NCI-H1930 (cell line): ENCODE measurements at places on chromosomes 7 and 10.

DNA sequence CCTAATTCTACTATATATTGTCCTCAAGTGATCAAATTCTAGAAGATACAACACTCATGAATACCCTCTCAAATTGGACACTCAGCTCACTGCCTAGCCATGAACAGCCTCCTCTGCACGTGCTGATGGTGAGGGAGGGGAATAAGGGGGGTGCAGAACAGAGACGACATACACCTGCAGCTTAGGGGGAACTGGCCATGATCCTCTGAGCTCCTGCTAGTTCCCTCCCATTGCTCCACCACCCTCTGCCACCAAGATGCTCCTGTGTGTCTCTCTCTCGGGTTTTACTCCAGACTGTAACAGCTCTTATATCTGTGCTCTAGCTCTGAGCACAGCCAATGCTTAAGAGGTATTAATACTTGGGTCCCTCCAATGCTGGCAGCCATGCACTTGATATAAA, 70.7 kb downstream of the VOPP1 start:
- DNase-seq: no peak

DNA sequence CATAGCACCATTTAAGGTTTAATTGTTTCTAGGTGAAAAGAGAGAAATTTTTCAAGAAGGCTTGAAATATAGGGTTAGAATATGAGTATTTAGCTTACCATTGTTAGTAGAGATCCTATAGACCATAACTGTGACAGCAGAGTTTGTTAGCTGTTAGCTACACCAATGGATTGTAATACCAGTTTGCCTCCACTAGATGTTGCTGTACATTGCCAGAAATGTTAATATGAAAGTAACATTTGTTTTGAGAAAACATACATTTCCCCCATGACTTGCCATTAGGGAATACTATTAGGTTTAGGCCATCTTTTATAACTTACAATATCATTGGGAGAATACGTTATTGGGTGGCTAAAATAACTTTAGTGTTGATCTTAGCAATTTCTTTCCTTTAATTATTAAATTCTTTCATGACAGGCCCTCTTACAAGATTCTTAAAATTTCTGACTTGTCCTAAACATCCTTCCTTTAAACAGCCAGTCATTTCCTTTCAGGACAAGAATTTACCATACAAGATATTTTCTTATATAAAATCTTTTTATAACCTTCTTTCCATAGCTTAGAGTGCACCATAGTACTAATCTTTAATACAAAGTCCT, 39.5 kb downstream of the ZNF117 start:
- no peak for DNase-seq

DNA sequence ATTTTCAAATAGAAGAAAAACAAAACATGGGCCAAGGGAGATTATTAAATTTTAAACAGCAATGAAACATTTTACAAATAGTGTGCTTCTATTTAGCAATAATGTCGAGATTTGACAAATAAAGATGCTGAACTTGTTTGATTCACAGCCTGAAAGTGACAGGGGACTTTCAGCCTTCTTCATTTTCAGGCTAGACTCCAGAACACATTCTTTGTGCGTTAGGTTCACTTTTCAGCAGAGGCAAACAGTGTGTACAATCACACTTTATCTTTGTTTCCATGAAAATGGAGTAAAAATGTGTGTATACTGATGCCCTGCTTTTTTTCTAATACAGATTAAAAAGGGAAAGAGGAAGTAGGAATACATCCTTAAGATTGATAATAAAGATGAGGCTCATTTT, 35.6 kb downstream of the FAM171A1 start:
- no peak for DNase-seq

DNA sequence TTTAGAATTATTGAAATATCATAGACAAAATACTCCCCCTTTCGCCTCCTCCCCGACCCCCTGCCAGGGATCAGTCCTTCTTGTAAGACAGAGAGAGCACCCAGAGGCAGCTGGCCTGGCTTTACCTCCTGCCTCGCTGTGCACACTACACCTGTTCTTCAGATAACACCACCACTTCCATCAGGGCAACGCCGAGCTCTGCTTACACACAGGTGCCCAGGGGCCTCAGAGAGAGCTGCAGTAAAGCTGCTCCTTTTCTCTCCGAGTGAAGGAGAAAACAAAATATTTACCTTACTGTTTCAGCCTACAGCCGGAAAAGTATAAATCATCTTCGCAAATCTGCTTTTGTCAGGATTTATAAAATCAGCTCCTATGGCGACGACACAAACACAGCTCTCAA, 80.7 kb downstream of the HIPK2 start:
- DNase-seq: peak; percentile 13

DNA sequence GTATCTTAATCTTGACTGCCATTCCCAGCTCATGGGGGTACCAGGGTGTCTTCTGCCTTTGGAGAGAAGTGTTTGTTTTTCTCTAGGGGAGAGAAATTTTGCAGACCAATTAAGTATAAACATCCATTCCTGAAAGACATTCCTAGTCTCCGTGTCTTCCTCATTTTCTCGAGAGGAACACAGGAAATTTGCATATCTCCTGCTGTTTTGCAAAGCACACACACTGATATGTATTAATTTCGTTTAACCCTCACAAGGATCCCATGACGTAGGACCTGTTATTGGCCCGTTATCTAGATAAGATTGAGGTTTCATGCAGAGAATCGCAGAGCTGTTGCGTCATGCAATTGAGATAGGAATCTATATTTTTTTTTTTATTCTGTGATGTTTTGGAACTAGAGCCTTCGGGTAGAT, 944 bp downstream of the RHBDD2 start:
- DNase-seq: no peak

DNA sequence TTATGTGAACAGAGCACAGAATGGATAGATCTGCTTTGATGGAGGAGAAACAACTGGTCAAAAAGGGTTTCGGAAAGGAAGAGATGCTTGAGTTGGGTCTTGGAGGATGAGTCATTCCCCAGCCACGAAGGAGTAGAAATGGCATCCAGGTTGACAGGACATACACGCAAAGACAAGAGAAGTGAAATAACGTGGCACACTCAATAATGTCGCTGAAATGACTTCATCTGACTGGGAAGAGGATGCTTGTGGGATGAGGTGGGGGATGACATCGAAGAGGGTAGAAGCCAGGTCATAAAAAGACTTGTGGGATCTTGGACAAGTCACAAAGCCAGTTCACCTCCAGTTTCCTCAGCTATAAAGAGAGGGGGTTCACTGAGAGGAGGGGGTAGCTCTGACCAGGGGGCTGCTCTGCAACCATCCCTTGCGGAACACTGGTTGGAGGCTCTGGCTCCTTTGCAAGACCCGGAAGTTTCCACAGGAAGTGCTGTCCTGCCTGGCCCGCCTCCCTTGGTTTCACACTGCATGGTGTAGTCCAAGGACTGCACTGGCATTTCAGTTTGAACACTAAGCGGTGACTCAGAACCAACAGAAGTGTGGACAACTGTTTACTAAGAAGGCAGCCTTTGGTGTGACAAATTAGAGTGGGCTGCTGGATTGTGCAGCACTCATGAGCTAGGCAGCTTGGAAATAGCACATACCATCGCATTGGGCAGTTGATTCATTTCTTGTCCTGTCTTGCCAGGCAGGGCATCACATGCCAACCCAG, 189.9 kb upstream of the ADO start:
- DNase-seq: no peak

- no peak for DNase-seq
Observed at GRCh38 chr7:13333371-13333770, 645.9 kb downstream of the ARL4A start.

DNA sequence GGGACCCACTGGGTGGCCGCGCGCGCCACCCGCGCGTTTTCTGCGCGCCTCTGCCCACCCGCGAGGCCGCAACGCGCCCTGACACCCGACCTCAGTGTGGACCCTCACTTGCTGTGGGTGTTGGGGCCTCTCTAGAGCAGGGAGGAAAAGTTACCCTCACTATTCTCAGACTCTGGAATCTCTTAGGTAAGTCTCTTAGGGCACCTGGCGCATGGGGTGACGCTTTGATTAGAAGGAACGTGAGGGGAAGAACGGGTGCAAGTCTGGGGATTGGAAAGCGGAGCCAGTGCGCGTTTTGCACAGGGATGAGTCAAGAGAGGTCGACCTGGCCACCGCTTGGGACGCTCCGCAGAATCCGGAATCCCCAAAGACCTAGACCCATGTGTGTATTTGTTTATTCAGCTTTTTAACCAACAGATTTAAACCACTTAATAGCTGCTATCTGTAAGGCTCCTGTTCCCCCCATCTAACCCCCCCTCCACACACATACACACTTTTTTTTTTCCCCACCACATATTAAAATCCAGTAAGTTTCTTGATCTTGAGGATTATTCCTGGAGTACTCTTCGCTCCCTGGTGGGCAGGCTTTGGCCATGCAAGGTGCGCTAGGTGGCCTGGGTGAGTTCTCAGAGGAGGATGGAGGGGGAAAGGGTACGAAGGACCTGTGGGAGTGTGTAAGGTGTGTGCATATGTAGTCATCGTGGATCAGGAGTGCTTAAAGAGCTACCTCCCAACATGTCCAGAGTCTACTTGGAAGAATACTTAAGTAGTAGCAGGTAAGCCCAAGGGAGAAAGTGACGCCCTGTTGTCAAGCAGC, 169.1 kb upstream of the PPP1R3A start:
- no peak for DNase-seq
